CD4-positive, alpha-beta T cell treated with Interleukin-6 at 100 ng/mL for 8 hours (primary cell): ENCODE measurements at places on chromosomes 1 and 21.

- no peak for DNase-seq
Measured at GRCh38 chr1:216095400-216095799, 327.8 kb downstream of the USH2A start.

GRCh38 chr1:218298398-218298797 is 13.3 kb downstream of the RRP15 start:
- DNase-seq, result no peak

DNA sequence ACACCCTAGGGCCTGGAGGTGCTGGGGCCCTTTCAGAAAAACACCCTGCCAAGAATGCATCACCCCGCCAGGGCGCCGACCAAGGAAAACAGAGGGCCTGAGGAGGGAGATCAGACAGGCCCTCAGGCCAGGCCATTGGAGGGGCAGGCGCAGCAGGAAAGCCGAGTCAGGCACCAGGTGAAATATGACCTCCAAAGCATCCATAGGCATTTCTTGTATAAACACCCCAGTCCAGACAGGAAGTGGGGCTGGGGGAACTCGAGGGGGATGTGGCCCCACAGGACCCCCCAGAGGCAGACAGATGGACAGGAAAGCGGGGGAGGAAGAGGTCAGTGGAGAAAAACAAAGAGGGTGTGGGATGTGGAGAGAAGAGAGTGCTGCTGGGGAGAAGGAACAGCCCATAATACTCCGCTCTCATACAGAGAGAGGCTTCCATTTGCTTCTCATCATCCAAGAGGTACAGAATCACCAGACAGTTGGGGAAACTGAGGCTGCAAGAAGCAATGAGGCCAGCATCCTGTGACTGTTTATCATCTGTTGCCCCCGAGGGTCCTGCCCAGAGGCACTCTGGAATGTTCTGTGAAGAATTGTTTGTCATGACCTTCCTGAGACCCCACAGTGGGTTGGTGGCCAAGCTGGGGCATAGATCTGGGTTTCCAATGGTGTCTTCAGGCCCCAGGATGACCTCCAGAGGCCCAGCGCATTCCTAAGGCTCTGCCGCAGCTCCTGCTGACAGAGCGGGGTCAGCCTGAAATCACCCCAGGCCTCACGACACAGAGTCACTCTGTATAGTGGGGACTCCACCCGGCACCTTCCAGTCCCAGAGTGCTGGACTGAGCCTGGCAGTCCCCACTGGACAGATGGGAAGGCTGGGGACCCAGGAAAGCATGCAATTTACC is 18.0 kb downstream of the TRIM62 start:
- DNase-seq, result no peak

DNA sequence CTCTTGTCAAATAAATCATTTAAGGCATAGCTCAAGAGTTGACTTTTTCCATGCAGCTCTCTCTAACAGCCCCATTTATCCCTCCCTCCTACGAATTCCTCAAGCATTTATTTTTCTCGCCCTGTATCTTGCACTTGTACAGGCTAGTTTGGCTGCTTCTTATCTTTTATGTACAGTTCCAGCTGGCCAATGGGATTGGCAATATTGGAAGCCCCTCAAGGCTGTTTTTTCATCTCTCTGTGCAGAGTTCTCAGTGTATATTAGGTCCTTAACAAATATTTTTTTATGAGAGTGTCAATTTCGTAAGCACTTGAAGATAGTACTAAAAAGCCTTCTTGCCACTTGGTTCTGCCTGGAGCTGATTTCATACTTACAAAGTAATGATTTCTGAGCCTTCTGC is 356.0 kb downstream of the ST6GALNAC3 start:
- DNase-seq, result no peak

- no peak for DNase-seq
Measured at GRCh38 chr1:172939475-172939874, 111.3 kb downstream of the TNFSF18 start.

DNA sequence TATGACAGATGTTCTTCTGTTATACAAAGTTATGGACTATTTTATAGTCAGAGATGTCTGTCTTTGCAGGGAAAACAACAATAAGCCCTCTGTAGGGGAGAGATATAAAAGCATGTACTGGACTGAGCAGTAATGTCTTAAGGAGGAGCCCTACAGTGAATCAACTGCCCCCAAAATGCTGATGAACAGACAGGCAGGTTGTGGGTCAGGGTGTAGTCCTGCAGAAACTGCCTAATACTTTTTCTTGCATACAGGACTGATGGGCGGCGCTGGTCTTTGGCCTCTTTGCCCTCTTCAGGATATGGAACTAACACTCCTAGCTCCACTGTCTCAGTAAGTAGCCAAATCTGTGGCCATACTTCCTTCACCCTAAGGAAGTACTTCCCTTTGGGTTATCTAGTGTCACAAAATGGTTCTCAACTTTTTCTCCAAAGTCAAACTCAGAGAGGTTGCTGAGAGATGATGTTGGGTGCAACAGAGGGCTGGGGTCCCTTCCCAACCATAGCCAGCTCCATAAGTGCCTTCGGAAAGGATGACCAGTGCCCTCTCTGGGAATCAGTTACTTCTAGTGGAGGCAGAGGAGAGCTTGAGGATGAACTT is 129.8 kb downstream of the PIK3R3 start:
- DNase-seq, result no peak

DNA sequence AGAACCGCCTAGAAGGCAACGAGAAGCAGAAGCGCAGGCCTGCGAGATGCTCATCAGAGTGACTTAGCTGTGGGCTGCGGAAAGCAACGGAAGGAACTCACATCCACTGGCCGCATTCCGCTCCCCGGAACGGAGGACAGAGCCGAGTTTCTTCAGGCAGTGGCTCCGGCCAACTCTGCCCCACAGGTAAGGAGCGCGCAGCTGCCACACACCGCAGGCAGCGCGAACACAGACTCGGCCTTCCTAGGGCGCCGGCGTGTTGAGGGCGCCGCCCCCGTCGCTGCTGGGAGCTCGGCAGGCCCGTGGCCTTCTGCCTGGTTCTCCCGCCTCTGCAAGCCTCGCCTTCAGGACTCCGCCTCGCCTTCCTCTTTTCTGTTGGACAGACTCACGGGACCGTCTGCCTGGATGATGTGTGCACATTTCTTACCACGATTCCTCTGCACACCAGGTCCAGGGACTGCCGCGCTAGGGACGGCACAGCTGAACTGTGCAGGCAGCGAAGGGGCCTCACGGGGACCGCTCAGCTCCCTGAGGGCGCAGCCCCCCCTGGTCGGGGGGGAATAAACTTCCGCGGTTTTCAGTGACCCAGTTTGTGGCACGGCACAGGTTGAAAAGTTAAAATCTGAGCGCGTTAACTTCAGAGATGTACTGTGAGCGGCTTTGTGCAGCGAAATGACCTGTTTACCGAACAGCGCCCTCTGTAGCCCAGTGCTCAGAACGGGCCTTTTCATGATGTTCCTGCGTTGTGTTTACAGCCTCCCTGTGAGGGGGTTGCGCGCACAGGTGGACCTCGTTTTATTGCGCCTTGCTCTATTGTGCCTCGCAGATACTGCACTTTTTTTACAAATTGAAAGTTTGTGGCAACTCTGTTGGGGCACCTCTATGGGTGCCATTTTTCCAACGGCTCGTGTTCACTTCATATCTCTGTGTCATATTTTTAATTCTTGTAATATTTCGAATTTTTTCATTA is 15.8 kb downstream of the TCP10L start:
- DNase-seq, result peak; percentile 83

GRCh38 chr21:43362915-43363314 is 64.0 kb downstream of the SIK1 start:
- no peak for DNase-seq

GRCh38 chr1:174743654-174744561 is 255.8 kb upstream of the CACYBP start:
- DNase-seq, result peak; percentile 30

DNA sequence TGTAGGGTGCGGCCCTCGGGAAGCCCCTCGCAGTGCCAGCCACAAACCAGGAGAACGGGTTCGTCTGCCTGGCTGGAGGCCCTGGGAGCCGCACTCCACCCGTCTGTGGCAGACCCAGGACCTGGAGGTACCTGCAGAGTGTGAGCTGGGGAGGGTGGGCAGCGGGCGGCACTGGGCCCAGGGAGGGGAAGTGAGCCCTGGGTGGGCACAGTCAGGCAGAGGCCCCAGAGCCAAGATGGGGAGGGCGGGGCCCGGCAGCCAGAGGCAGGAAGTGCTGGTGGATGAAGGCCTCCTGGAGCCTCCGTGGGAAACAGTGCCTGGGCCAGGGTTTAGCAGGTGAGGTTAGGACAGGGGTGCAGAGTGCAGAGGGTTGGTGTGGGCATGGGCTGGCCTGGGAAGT is 4.0 kb upstream of the PEX10 start:
- peak; percentile 42 for DNase-seq

DNA sequence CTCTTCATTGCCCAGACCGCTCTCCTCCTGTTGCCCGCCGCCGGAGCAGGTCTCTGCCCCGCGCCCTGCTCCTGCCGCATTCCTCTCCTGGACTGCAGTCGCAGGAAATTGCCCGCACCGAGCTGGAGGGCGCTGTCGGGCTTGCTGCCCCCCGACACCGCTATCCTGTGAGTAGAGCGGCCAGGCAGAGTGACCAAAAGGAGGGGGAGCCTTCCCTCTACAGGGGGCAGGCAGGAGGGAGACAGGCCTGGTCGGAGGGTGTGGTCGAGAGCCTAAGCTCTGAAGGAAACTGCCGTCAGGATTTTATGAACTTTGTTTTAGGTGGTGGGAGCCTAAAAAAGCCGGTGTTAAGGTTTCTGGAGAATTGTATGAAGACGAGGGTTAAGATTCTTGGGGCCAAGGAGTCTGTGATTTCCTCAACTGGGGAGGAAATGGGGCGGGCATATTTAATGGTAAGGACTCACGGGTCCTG is 517 bp downstream of the LRIG2 start:
- no peak for DNase-seq

DNA sequence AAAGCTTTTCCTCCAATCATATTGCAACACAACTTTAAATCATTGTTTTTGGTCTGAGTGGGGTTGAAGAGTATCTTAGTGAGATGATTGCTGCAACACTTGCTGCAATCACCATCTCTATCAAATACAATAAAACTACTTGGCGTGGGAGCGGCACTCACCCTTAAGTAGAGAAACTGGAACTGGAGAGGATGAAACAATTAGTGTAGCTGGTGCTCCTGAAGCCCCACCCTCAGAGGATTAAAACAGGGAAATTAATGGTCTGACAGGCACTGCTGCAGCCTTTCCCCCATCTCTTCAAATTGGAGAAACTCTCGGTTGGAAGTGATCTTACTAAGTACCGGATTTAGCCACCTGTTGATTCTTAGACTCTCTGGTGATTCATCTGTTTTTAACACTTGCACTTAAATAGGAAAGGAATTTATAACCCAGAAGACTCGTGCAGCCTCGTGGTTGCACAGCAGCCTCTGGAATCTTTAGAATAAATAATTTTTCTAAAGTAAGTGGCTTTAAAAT is 80.5 kb upstream of the KIF26B start:
- DNase-seq, result no peak

GRCh38 chr1:88009916-88010315 is 674.2 kb upstream of the PKN2 start:
- no peak for DNase-seq

GRCh38 chr1:50415235-50416149 is 7.8 kb downstream of the DMRTA2 start:
- DNase-seq, result no peak

DNA sequence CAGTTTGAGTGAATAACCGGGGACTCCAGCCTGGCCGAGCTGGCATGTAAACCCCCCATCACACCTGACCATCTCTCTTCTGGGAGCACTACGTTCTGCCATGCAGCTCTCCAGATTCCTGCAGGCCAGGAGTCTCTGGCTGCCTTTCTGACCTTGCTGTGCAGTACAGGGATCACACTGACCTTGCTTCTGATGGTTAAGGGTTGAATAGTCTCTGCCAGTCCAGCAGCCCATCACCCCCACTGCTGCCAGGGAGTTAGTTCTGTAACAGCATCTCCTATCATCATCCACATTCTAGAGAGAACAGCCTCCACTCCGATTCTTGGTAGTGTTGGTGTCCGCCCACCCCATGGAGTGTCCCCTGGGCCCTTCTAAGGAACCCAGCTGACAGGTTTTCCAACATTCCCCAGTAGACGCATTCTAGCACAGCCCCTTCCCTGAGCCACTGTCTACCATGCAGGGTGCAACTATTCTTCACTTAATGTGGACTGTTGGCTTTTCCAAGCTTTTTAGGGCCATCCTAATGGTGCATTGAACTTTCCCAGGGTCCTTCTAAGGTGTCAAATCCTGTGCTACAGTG is 109.8 kb downstream of the RIPK4 start:
- DNase-seq, result no peak

GRCh38 chr1:24235921-24236788 is 49.1 kb upstream of the IFNLR1 start:
- DNase-seq, result no peak

DNA sequence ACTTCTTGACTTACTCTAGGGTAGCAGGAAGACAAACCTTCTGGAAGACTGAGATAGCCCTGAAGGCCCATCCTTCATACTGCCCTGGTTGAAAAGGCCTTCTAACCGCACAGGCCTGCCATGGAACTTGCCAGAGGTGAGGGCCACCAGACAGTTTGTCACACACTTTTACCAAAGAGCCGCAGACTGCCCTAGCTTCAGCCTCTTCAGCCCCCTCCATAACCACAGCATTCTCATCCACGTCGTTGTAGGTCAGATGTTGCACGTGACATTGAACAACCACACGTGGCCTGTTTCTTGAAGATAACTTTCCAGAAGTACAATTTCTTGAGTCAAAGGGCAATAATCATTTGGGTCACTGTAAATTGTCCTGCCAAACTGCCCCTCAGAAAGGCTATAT is 18.9 kb downstream of the ZNF362 start:
- DNase-seq, result no peak

DNA sequence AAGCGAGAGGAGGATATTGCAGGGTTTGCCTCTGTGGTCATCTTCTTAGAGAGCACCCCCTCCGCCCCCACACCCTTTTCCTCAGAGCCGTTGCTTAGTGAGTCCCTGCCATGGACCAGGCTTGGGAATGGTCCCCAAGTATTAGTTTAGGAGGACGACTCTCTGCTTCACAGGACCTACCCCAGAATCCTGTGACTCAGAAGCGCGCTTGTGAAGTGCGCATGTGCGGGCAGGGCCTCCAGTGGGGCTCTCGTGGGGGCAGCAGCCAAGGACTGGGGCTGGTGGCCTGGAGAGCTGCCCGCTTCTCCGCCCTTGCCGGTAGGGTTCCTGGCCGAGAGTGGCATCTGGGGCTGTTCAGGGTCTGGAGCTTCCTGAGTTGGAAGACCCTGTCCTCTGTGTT is 37.3 kb upstream of the HMGN1 start:
- no peak for DNase-seq

GRCh38 chr21:39390212-39390765 is 41.4 kb upstream of the HMGN1 start:
- no peak for DNase-seq
